Prostate gland (tissue), 2 donors: ENCODE measurements at places on chromosomes 6 and 20.

DNA sequence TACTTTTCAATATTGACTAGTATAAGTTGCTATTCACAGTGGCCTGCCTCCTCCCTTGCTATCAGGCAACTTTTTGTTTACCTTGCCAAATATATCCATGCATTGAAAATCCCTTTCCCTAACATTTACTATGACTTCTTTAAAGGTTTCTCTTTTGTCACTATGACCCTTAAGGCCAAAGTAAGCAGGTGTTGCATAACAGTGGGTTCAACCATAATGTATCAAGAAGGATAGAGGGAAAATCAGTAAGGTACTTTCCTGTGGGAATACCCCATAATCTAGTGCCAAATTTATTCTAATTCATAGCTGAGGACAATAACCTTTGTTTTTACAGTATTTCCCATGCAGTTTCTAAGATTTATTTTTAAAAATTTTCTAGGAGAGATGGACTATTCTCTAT is 527.6 kb downstream of the CDKAL1 start:
- no peak for DNase-seq

DNA sequence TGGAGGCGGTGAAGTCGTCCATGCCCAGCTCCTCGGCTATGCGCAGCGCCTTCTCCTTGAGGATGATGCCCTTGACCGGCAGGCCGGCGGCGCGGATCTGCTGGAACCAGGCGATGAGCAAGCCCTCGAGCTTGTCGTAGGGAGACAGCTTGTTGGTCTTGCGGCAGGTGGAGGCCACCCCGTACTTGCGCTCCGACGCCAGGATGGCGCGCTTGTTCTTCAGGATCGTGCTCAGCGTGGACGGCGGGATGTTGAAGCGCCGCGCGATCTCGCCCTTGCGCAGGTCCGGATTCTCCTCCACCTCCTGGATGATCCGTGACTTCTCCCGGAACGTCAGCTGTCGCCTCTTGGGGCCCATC is 435 bp downstream of the CENPB start:
- DNase-seq: peak; percentile 25

DNA sequence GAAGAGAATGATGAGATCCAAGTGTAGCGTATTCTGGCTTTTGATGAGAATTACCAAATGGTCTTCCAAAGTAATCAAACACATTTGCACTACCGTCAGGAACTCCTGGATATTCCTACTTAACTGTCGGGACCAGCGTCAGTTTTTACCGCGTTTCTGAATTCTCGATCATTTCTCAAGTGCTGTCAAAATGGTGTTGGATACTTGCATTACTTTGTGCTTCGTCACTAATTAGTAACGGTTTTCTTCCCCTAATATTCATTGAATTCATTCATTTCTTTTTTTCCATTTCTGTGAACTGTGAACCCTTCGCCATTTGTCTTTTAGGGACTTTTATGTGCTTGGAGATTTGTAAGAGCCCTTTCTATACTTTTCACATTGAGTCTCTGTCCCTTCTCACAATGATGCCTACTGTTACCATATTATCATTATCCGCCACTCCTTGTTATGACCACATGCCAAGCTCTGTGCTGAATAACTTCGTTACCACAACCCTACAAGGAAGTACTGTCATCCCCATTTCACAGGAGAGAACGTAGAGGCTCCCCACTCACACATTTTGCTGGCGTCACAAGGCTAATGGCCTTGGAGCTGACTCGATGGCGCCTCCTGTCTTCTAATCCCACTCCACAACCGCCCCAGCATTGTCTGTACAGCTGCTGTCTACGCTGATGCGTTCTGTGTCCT is 74.2 kb upstream of the QKI start:
- DNase-seq: no peak

- no peak for DNase-seq
Measured at GRCh38 chr6:142322504-142323198, 20.8 kb downstream of the ADGRG6 start.

- DNase-seq: no peak
Measured at GRCh38 chr6:71510856-71511255, 222.2 kb downstream of the OGFRL1 start.
